Right kidney (tissue), 9 donors: ENCODE measurements at places on chromosomes 2 and 18.

DNA sequence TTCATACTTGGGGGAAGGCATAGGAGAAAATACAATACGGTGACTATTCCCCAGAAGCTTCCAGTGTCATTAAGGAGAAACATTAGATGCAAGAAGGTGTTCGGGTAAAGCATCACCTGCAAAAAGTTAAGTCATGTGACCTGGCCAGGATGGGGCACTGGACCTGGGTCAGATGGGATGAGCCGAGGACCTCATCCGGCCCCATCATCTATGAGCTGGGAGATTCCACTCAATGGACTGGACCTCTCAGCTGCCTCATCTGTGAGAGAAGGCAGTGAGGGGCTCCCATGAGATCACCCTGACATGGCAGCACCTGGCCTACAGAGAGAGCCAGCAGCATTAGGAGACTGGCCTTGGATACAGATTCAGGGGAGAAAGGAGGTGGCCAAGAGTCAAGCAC is 111.4 kb upstream of the TEX51 start:
- DNase-seq = no peak

DNA sequence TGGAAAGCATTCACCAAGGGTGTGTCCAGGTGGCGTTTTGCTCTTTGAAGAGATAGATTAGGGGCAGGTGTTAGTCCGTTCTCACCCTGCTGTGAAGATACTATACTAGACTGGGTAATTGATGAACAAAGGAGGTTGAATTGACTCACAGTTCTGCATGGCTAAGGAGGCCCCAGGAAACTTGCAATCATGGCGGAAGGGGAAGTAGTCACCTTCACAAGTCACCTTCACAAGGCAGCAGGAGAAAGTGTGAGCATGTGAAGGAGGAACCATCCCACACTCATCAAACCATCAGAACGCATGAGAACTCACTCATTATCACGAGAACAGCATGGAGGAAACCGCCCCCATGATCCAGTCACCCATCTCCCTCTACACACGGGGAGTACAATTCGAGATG is 135.7 kb upstream of the NFATC1 start:
- DNase-seq = no peak

DNA sequence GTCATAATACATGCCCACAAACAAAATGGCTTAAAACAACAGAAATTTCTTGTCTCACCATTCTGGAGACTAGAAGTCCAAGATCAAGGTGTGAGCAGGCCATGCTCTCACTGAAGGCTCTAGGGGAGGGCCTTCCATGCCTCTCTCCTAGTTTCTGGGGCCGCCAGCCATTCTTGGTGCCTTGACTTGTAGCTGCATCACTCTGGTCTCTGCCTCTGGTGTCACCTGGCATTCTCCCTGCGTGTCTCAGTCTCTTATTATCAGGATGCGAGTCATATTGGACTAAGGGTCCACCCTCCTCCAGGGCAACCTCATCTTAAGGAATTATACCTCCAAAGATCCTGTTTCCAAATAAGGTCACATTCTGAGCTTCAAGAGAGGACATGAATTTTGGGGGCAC is 76.1 kb downstream of the KCNF1 start:
- DNase-seq = no peak

DNA sequence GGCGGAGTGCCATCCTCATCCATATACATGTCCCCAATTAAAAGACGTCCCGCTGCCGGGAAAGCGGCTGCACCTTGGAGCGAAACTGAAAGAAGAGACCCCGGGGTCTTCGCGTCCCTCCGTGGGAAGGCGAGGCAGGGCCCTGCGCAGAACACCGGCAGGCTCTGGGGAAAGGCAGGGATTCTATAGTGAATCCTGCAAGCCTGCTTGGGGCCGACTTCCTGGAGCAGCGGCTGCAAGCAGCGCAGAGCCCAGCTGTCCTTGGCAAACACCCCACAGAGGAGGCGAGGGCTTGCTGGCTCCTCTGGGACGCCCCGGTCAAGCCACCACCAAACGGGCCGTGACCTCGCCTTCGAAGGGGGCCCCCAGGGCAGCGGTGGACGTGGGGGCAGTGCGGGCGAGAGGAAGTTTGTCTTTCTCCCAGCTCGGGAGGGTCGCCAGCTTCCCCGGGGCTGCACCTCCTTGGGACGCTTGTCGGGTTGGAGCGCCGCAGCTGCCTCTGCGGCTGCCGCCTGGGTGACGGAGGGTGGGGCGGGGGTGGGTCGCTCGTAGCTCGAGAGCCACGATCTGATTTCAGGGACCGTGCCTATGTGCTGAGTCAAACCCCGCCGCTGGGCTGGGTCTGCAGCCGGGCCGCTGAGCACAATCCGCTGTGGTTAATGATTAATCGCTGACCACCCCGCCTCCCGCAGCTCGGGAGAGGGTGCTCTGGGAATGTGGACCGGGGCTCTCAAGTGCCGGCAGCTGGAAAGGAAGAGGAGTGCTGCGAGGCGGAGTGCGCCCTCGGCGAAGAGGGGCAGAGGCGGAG is 486 bp upstream of the GPR39 start:
- peak; percentile 90 for DNase-seq

DNA sequence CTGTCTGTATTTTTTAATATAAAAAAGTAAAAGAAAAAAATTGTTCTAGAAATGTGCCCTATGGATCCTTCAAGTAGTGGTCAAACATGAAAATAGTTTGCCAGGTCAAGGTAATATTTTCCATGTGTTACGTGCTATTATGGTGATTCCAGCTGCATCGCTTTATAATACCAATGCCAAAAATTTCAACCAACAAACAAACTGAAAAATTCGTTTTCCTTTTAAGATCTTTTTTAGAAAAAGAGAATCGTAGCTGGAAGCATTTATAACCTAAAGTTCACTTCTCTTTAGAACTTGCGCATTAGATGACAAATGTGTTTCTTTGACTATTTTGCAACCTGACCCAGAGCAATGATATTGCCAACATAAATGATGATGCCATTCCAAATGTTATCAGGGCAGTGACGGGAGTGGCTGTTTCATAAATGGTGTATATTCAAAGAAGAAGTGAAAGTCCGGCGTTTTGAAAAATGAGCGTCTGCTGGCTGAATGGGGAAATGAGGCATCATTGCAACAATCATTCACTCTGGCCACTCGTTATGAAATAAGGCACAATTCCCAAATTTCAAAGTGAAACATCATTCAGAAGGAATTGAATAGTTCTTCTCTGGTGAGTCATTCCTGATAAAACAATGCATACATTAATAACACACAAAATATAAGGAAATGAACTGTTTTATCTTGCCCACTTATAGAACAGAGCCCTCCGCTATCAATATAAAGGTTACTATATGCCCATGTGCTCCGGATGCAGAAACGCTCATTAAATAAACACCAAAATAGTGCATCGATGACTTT is 297.4 kb downstream of the TGIF1 start:
- no peak for DNase-seq

GRCh38 chr2:219497495-219498279 is 1.0 kb upstream of the GMPPA start:
- DNase-seq = no peak

DNA sequence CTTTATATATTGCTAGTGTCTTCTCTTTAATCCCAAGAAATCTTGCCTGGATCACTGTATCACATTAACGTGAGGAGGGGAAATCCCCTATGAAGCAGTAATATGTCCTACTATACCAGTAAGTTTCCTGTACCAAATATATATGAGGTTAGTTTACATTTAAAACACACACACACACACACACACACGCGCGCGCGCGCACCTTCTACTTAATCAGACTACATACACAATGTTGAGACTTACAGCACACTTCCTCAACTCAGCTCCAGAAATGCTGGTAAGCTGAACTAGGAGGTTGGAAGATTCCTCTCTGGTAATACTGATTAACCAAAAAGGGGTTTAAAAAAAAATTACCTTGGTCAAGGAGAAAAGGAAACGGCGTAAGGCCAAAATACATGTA is 49.3 kb downstream of the USP34 start:
- DNase-seq = no peak

GRCh38 chr18:36628435-36629137 is 200.2 kb downstream of the TPGS2 start:
- DNase-seq = no peak

DNA sequence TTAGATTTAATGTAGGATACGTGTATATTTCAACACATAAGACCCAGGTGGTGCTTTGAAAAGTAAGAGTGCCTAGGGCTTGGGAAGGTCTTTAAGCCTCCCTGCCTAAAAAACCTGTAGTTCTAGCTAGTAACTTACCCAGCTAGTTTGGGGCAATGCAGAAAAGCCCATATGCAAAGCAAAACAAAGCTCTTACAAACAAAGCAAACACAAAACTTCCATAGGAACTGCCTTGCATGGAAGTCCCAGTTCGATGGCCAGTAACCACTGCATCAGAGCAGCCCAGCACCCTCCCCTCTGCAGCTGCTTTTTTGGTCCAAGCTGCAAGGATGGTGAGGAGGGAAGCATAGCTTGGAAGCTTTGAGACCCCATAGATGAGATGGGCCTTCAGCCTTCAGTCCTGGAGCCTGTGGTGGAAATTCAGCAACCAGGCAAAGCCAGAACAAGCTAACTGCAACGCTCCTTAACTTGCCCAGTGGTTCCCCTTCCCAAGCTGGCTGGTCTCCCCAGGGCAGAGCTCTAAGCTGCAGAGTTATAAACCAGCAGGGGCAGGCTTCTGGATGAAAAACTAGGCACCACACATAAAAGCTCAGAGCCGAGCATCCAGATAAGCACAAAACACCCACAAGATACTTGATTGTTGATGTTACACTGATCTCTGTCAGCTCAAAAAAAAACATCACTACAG is 16.2 kb downstream of the C2orf76 start:
- no peak for DNase-seq

DNA sequence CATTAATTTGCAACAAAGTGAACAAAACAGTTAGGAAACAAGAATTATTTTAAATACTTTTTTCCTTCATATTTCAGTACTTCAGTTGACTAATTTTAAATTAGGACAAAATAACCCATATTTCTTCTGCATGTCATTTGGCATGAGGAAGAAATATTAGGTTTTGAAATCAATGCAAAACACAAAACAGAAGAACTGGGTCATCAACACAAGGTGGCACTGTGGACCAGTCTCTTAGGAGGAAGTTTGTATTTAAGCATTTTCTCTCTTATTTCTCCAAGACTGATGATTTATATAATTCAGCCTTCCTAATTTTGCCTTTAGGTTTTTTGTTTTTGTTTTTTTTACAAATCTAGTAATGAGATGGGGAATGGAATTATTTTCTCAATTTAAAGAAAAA is 352.8 kb upstream of the KCNH7 start:
- peak; percentile 6 for DNase-seq

DNA sequence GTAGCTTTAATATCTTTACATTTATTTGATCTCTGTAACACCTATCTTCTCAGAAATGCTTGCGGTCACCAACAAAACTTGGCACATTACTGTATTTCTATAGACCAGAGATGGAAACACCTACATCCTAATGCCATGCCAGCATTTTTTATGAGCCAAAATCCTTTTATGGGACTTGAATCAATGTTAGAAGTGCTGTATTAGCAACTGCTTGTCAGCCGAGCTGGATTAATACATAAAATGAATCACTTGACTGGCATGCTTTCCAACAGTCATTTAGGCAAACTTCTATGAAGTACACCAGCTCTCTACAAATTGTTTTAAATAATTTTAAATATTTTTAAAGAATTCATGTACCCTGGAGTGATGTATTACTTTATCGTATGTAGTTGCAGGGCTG is 272.9 kb upstream of the NRP2 start:
- DNase-seq = no peak

DNA sequence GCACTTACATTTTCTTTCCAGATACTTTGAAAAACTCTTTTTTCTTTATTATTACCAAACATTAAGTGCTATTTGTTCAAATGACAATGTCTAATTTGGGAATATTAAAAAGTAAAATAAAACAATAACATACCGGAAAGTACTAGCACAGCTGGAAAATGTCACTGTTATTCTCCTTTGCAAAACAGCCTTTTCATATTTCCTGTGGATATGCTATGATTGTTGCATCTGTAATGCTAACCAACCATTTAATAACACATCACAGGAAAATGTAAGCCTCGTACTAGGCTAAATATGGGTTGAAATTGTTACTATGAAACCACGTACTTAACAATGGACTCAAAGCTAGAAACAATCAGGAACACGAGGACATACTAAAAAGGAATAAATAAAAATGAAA is 298.1 kb downstream of the CBLN2 start:
- DNase-seq = no peak

- DNase-seq = no peak
These were observed 92.5 kb upstream of the LRATD1 start for GRCh38 chr2:14540015-14540414.

- no peak for DNase-seq
These were observed 84.6 kb downstream of the PLCL1 start for GRCh38 chr2:197889041-197889440.

DNA sequence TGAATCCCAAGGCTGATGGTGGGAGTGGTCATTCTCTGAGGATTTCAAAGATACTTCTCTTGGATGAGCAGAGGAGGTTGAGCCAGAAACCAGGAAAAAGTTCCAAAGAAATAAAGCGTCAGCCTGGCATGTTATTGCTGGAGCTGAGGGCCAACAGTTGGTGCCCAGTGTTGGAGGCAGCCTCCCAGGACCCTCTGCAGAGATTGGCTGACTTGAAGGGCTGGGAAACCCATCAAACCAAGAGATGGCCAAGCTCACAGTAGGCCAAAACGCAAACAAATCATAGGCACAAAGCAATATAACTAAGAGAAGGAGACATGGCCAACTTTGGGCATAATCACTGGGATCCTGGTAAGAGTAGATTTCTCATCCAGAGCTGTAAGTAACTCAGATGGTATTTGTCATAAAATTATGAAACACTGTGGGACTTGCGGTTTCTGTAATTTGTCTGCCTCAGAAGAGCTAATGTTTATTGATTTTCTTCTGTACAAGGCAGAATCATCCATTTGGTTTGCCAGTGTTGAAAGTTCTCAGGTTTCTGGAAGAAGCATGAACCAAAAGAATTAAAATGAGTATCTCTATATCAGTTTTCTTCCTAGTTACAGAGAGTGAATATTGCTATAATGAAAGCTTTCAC is 108.3 kb downstream of the ATL2 start:
- DNase-seq = no peak

GRCh38 chr18:57975805-57976204 is 68.2 kb upstream of the NEDD4L start:
- DNase-seq = no peak

DNA sequence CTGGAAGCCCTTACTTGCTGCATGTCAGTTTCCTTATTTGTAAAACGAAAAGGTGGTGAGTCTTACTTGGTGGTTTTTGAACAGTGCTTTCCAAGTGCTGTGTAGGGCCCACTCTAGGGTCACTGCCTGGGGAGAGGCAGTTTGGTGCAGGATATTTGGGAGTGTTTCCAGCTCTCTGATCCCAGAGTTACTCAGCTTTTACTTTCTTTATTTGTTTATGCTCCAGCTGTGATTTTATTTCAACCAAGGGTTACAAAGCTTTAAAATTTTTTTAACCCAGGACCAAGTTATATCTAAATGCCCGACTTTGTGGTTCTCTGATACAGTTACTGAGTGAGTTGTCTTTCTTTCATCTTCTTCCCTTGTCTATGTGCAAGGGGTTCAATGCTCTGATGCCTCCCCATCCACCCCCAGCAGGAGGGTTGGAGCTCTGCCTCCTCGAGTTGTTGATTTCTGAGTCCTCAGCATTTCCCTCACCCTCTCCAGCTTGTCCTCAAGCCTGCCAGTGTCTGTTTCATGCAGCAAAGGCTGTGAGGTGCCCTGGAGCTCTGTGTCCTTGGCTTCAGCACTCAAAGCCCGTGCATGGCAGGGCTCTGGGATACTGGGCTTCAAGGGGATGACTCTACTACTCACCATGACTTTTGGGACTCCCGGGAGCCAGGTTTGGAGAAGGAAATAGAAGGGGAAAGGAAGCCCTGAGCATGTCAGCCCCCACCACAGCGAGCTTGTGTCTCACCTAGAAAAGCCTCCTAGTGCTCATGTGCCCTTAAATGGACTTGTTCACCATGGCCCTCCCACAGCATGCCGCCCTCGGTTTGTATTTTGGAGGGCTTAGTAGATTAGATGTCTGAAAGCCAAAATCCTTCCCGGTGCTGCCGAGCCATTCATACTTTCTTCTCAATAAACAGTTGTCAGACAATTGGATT is 236.8 kb downstream of the SETBP1 start:
- no peak for DNase-seq
